ENCODE measurements at places on chromosomes 16 and 17. TPM values are rescaled to one million over a fixed set of nuclear protein-coding genes. Genes with fewer than 3 reads are reported as not detected.

RNF167 gene
- 120 TPM for total RNA-seq

RNF227 gene
- 5.8 TPM for total RNA-seq

C16orf46 gene
- 1.2 TPM for total RNA-seq

PRDM7 gene
- total RNA-seq: not detected

KRTAP16-1 gene
- total RNA-seq: not detected

KCNH6 gene
- total RNA-seq: not detected

HAS3 gene
- total RNA-seq: 0.31 TPM

IRX6 gene
- not detected for total RNA-seq

MGAT5B gene
- total RNA-seq: 2.3 TPM

TEFM gene
- 14.9 TPM for total RNA-seq

GAS2L2 gene
- total RNA-seq: 0.21 TPM

ASPHD1 gene
- 0.30 TPM for total RNA-seq

TMIGD1 gene
- not detected for total RNA-seq

ANKFN1 gene
- 0.72 TPM for total RNA-seq

CCL16 gene
- total RNA-seq: not detected
